ENCODE measurements at places on chromosomes 3 and 15.

DNA sequence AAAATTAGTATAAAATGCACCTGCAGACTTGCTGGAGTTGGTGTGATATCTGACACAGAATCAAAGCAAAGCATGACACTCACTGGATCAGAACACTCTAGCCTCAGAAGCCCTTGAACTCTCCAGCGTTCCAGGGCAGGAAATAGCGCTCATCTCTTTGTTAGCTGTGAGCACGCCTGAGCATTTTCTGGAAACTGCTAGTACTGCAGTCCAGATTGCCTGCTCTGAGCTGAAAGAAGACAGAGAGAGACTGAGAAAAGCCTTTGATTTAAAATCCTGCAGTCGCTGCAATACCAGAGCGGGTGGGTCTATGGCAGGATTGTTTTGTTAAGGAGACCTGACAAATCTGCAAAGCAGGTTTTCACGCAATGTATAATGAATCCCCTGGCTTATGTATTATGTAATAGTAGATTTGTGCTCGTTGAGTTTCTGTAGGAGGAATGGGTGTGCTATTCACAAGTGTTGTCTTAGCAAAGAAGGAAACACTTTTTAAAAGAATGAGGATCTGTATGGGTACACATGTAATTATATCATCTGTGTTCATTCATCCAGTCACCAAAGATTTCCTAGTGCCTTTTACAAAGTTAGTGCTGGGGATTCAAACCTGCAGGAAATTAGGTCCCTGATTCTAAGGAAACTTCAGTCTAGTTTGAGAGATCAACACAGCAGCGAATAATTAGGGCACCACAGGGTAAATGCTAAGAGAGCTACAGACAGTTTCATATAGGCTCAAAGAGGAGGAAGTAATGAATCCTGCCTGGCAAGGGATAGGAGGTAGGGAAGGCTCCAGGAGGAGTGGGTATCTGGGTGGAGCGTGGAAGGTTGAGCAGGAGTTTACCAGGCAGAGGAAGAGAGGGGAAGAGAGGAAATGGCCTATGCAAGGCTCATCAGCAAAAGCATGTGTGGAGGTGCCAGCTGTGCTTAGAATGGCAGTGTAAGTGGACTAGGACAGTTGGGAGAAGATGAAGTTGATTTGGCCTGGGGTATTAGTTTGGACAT lies 26.1 kb upstream of the MGLL start:
- DNase-seq: no peak

GRCh38 chr3:57128826-57129667 lies 36.1 kb downstream of the IL17RD start:
- no peak for DNase-seq

- DNase-seq: no peak
These were observed 14.0 kb upstream of the LARP6 start for GRCh38 chr15:70867911-70868467.

GRCh38 chr3:81302045-81302444 lies 459.4 kb downstream of the GBE1 start:
- DNase-seq: no peak

- no peak for DNase-seq
These were observed 110.4 kb downstream of the RPL22L1 start for GRCh38 chr3:170759511-170760173.

- no peak for DNase-seq
These were observed 1.7 kb downstream of the SPATA12 start for GRCh38 chr3:57062101-57062631.

- DNase-seq: peak; percentile 97
These were observed 445 bp upstream of the MSL2 start for GRCh38 chr3:136196401-136197158.

DNA sequence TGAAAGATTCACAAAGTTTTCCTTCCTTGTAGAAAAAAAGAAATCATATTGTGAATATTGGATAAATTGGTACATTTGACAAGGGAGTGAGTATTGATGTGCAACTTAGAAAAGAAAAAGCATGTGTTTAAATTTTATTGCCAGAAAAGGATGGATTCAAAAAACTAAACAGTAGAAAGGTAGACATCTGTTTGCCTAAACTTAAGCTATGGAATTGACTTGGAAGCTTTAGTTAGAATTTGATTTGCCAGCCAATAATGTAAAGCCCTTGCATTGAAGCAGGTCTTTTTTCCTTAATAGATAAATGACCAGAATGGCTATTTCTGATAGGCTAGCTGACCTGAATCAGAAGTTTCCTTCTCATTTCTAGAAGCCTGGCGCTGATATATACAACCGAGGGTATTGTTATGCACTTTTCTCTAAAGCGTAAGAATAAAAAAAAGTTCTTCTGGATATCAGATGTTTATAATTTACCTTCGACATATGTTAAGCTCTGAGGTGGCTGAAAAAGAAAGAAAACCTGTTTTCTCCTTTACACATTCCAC lies 4.2 kb downstream of the RARB start:
- no peak for DNase-seq

GRCh38 chr15:62771234-62771633 lies 271.3 kb upstream of the TPM1 start:
- no peak for DNase-seq

DNA sequence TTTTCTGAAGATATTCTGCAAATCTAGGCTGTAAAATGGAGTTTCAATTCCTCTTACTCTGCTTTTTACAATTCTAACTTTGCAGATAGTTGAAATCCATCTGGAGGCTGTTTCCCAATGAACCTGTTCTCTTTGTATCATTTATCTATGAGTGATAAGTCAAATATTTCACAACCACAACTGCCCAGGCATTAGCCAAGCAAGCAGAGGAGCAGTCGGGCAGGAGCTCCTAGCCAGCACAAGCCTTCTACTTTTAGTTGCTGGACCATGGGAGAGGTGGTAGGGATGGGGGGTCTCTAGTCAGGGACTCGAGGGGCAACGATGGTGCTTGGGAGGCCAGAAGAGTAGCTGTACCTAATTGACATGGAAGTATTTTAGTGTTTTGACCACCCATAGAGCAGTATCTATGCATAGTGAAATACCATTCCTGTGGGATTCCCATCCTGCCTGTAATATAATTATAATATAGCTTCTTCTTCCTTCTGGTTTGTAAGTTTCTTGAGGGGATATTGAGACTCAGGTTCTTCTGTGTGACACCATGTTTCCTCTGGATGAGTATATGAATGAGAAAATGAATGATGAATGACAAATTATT lies 353.5 kb upstream of the IL12A start:
- DNase-seq: no peak

GRCh38 chr15:25777037-25777436 lies 86.1 kb downstream of the ATP10A start:
- no peak for DNase-seq

GRCh38 chr3:127652246-127652995 lies 20.3 kb upstream of the ABTB1 start:
- DNase-seq: no peak

- DNase-seq: no peak
These were observed 388.2 kb upstream of the AGTR1 start for GRCh38 chr3:148309390-148310035.

GRCh38 chr15:56390739-56391267 lies 25.6 kb downstream of the TEX9 start:
- no peak for DNase-seq

GRCh38 chr3:82208002-82208710 lies 446.7 kb upstream of the GBE1 start:
- DNase-seq: no peak

- no peak for DNase-seq
These were observed 901.7 kb downstream of the PLOD2 start for GRCh38 chr3:145259166-145259880.

DNA sequence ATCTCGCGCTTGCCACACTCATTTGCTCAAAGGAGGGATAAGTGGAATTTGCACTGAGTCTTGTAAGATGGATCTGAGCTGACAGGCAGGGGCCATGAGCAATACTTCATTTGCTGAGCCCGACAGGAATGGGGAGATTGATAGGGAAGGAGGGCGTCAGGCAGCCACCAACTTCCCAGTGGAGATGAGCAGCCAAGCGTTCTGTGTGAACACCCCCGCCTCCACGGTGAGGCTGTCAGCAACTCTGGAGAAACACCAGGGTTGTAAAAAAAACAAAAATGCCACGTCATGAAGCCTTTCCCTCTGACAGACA lies 36.8 kb downstream of the TLE3 start:
- DNase-seq: no peak
